ENCODE measurements at places on chromosomes 3 and 15.

- no peak for DNase-seq
Measured at GRCh38 chr3:152302521-152303021, 33.8 kb downstream of the MBNL1 start.

DNA sequence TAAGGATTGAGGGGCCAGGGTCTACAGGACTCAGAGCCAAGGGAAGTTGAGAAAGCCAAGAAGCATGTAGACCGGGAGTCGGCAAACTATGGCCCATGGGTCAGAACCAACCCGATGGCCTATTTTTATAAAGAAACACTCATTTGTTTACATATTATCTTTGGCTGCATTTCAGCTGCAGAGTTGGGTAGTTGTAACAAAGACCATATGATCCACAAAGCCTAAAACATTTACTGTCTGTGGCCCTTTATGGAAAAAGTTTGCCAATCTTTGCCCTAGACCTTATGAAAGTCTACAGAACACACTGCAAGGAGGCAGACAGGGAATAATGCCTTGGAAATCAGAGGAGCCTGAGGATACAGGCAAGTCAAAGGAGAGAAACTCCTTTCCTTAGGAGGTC lies 63.2 kb upstream of the MNS1 start:
- DNase-seq: no peak

DNA sequence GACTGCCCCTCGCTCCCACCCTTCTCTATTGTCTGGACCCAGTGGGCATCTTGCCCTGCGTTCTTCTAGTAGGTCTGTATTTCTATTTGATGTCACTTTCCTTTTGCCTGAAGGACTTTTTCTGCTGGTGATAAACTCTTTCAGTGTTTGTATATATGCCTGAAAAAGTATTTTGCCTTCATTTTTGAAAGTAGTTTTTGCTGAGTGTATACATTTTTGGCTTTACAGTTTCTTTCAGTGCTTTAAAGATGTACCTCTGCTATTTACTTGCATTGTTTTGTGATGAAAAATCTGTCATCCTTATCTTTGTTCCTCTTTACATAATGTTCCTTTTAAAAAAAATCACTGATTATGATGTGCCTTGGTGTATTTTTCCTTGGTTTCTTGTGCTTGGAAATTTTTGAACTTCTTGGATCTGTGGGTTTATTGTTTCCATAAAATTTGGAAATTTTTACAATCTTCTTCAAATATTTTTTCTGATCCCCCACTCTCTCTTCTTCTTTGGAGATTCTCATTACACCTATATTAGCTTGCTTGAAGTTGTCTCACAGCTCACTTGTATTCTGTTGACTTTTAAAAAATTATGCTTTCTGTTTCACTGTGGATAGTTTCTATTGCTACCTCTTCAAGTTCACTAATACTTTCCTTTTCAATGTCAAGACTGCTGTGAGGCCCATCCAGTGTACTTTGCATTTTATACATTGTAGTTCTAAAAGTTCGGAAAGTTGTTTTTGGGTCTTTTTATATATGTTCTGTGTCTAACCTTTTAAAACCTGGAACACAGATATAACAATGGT lies 67.8 kb downstream of the RGMA start:
- DNase-seq: no peak

DNA sequence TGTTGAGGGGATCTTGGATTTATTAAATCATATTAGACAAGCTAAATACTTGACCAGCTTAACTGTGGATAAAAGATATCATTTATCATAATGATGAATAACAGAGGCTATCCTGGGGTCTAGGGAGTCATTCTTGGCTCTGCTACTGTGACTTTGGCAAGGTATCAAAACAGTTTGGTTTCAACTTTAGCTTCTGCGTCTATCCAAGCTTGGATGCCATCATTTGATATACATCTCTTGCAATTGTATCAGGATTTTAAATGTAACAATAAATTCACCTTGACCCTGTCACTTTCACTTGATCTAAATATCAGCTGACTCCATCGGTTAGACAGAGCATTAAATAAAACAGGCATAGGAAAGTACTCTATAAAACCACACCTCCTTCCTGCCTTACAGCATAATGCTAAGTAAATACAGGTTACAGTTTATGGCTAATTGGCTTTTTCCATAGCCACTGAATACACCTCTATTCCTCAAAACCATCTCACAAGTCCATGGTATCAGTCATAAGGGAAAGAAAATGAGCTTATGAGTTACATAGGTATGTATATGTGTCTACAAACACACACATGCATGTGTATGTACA lies 262.9 kb downstream of the CTNNB1 start:
- DNase-seq: no peak

GRCh38 chr3:69031635-69032034 lies 18.2 kb upstream of the EOGT start:
- DNase-seq: no peak

- DNase-seq: no peak
Measured at GRCh38 chr3:7290077-7290825, 429.3 kb downstream of the GRM7 start.

- no peak for DNase-seq
Measured at GRCh38 chr3:150721285-150722130, 17.8 kb upstream of the ERICH6 start.

- DNase-seq: no peak
Measured at GRCh38 chr3:60073942-60074341, 1024.1 kb upstream of the CFAP20DC start.

- no peak for DNase-seq
Measured at GRCh38 chr15:81540909-81541308, 166.9 kb upstream of the TMC3 start.
